ENCODE measurements at places on chromosomes 6 and 20.

DNA sequence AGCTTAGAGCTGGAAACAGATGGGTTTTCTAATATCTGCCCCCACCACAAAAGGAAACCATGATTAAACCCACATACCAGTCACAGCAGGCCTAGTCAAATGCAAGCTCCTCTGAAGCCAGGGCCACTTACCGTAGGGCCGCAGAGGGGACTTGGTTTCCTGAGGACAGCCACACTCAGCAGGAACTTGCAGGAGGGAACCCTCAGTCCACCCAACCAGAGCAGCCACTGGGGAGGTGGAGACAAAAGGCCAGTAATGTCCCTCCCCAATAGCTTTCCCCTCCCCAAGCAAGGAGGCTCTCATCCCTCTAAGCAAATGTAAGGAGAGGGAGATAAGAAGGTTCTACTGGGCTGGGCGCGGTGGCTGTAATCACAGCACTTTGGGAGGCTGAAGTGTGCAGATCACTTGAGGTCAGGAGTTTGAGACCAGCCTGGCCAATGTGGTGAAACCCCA is 384.4 kb upstream of the JARID2 start:
- H3K36me3 ChIP-seq, result no peaks in the 10 kb centered on the region
- H3K4me3 ChIP-seq, result no peak overlapping the region
- peaks cover 19% of the 10 kb centered on the region for H3K4me1 ChIP-seq
- DNase-seq, result no peak

DNA sequence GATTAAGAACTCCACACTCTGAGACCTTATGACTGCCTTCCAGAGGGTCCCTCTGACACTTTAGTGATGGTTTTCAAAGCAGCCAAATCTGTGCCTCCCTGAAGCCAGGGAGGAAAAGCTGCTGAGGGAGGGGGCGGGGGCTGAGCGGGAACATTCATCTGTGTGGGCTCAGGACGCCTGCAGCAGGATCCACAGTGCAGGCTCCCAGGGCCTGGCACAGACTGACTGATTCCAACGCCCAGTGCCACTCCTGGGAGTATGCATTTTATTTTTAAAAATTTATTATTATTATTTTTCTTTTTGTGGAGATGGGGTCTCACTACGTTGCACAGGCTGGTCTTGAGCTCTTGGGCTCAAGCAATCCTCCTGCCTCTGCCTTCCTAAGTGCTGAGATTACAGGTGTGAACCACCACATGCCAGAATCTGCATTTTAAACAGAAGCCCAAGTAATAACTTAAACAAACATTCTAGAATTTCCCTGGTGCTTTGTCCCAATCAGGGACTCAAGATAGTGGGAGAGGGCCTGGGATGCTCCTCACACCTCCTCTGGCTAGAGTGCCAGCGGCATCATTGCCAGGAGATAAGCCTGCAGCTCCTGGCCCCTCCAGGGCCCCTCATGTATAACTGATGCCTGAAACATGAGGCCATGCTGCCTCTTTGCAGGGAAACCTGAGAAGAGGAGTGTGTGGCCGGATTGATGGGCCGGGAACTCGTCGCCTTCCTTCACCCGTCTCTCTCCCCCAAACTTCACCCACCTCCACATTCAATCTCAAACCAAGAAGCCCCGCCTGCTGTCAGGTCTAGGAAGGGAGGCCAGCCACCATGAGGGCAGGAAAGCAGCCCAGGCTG is 438 bp upstream of the TMC2 start:
- DNase-seq, result no peak
- H3K27me3 ChIP-seq, result peaks cover 89% of the 10 kb centered on the region
- H3K4me1 ChIP-seq, result peaks cover 19% of the 10 kb centered on the region
- no peak overlapping the region for H3K27ac ChIP-seq
- H3K36me3 ChIP-seq, result no peaks in the 10 kb centered on the region
- no peak overlapping the region for H3K4me3 ChIP-seq

DNA sequence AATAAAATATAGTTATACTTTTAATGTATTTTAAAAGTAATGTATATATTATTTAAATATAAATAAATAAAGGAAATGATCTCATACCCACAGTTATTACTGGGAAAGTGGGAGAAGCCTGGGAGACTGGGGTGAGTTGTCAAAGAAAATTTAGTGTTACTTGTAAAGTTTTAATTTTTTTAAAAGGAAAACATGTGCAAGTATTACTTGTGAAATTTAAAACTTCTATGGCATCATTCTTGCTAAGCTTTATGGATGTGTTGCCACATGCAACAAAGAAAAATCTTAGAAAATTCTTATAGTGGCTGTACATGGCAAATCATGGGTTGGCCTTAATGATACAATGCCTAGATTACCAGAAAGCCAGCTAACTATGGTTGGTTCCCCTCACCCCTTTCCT is 194.0 kb upstream of the KCNK16 start:
- H3K4me1 ChIP-seq, result no peaks in the 10 kb centered on the region
- H3K27ac ChIP-seq, result no peak overlapping the region
- no peaks in the 10 kb centered on the region for H3K27me3 ChIP-seq
- H3K36me3 ChIP-seq, result peaks cover 2% of the 10 kb centered on the region
- H3K4me3 ChIP-seq, result no peak overlapping the region

DNA sequence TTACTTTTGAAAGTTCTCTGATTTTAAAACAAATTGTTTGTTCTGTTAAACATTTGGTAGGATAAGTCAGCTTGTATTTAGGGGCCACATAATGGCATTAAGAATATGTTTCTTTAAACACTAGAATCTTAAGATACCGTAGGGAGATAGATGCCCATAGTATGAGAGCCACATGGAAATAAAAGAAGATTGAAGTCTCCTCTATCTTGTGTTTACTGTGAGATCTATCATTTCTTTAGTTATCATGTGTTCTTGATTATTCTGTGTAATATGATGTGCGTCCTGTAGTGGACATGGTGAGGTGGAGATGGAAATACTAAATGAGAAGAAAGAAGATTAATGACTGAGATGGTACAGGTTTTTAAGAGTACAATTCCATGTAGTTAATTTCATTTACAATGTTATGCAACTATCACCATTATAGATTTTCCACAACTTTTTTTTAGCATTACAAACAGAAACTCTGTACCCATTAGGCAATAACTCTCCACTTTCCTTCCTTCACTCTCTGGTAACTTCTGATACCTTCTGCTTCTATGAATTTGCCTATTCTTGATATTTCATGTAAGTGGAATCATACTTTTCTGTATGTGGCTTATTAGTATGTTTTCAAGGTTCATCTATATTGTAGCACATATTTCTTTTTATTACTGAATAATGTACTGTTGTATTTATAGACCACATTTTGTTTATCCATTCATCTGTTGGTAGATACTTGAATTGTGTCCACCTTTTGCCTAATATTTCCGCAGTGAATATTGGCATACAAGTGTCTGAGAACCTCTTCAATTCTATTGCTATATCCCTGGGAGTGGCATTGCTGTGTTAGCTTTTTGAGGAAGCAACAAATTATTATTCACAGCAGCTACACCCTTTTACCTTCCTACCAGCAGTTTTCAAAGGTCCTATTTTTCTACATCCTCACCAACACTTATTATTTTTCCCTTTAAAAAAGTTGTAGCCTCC is 11.5 kb downstream of the RNF146 start:
- peaks cover 13% of the 10 kb centered on the region for H3K4me1 ChIP-seq
- H3K36me3 ChIP-seq, result peaks cover 9% of the 10 kb centered on the region
- no peaks in the 10 kb centered on the region for H3K27me3 ChIP-seq
- H3K4me3 ChIP-seq, result no peak overlapping the region
- DNase-seq, result no peak

- no peak for DNase-seq
- no peaks in the 10 kb centered on the region for H3K4me1 ChIP-seq
- H3K4me3 ChIP-seq, result no peak overlapping the region
- no peaks in the 10 kb centered on the region for H3K27me3 ChIP-seq
Measured at GRCh38 chr6:124055963-124056362, 252.3 kb downstream of the NKAIN2 start.

DNA sequence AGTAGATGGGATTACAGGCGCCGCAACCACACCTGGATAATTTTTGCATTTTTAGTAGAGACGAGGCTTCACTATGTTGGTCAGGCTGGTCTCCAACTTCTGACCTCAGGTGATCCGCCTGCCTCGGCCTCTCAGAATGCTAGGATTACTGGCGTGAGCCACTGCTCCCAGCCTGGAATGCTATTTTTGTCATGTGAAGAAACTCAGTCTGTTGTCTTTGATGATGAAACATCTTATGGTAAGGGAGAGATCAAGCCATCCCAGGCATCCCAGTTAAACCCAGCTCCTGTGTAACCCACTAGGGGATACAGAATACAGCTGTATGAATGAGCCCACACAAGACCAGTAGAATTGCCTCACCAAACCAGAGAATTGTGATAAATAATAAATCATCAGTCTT is 83.6 kb upstream of the RBM24 start:
- no peak overlapping the region for H3K4me3 ChIP-seq
- no peak for DNase-seq
- H3K4me1 ChIP-seq, result peaks cover 5% of the 10 kb centered on the region
- no peaks in the 10 kb centered on the region for H3K36me3 ChIP-seq
- H3K27me3 ChIP-seq, result no peaks in the 10 kb centered on the region
- no peak overlapping the region for H3K27ac ChIP-seq

DNA sequence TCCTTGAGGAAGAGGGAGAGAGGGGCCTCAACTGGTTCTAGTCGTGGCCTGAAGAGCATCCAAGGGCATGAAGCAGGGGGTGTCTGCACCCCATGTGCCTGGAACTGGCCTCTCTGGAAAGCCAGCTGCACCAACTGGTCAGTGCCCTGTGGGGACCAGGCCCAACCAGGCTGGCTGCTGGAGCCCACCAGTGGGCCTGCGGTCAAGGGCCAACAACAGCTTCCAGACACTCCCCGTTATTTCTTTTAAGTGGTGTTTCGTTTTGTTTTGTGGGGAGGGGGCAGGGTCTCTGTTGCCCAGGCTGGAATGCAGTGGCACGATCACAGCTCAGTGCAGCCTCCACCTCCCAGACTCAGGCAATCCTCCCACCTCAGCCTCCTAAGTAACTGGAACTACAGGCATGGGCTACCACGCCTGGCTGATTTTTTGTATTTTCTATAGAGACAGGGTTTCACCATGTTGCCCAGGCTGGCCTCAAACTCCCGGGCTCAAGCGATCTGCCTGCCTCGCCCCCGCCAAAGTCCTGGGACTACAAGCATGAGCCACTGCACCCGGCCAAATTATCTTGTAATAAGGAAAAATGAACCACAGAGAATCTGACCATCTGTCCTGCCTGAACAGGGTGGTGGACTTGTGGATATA is 11.9 kb upstream of the C20orf144 start:
- H3K27me3 ChIP-seq, result peaks cover 3% of the 10 kb centered on the region
- H3K27ac ChIP-seq, result no peak overlapping the region
- peak overlapping the region; percentile 27 for H3K4me3 ChIP-seq
- H3K36me3 ChIP-seq, result peaks cover 10% of the 10 kb centered on the region
- DNase-seq, result no peak

DNA sequence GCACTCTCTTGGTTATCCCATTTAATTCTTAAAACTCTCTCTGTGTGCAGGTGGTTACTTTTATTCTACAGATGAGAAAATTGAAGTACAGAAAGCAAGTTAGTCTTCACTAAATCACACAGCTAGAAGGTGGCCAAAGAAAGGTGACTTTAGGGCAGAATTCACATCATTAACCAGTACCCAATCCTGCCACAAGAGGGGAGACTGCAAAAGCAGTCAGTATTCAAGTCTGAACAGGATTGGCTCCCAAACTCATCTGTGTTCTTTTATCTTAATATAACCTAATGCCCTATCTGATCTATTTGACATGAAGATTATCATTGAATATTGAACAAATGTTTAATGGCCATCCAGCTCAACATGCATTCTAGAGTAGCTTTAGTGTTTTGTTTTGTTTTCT is 225.3 kb upstream of the FAM83B start:
- no peaks in the 10 kb centered on the region for H3K27me3 ChIP-seq
- no peak overlapping the region for H3K27ac ChIP-seq
- no peak overlapping the region for H3K4me3 ChIP-seq

- H3K27me3 ChIP-seq, result no peaks in the 10 kb centered on the region
- H3K4me1 ChIP-seq, result no peaks in the 10 kb centered on the region
- H3K4me3 ChIP-seq, result no peak overlapping the region
- no peaks in the 10 kb centered on the region for H3K36me3 ChIP-seq
- DNase-seq, result no peak
- H3K27ac ChIP-seq, result no peak overlapping the region
Measured at GRCh38 chr6:145485288-145485687, 250.0 kb downstream of the EPM2A start.

GRCh38 chr6:127737768-127738167 is 160.8 kb downstream of the C6orf58 start:
- H3K27ac ChIP-seq, result no peak overlapping the region
- no peak for DNase-seq
- H3K4me3 ChIP-seq, result no peak overlapping the region
- no peaks in the 10 kb centered on the region for H3K4me1 ChIP-seq
- H3K36me3 ChIP-seq, result no peaks in the 10 kb centered on the region

DNA sequence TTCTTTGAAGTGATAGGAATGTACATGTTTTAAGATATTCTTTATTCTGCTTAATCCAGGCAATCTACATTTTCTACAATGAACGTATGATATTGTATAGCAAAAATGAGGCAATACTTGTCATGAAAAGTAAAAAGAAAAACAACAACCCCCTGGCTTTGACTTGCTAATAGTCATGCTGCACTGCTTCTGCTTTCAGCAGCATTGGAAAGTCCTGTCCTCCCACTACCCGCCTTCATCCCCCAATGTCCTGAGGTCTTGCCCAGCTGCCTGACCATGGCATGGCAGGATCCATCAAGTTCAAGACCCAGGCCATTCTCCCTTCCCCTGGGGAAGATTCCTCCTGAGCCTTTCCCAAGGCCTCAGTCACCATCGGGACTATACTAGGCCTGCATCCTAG is 156.5 kb downstream of the SH3BGRL2 start:
- DNase-seq, result no peak
- peaks cover 8% of the 10 kb centered on the region for H3K4me1 ChIP-seq
- H3K27me3 ChIP-seq, result no peaks in the 10 kb centered on the region
- H3K27ac ChIP-seq, result peak overlapping the region; percentile 59
- no peak overlapping the region for H3K4me3 ChIP-seq

DNA sequence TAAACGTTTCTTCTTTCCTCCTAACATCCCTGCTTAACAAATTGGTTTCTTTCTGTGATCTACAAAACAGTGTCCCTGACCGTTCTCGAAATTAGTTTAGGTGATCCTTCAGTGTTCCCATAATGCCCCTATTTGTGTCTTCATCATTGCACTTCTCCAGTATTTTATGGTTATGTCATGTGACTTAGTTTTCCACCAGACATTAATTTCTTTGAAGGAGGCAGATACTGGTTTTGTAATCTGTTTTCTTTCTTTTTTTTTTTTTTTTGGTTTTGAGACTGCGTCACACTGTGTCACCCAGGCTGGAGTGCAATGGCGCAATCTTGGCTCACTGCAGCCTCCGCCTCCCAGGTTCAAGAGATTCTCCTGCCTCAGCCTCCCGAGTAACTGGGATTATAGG is 49.2 kb downstream of the FAM217A start:
- H3K27ac ChIP-seq, result peak overlapping the region; percentile 9
- no peak for DNase-seq
- no peak overlapping the region for H3K4me3 ChIP-seq
- peaks cover 34% of the 10 kb centered on the region for H3K4me1 ChIP-seq
- peaks cover 24% of the 10 kb centered on the region for H3K36me3 ChIP-seq
- no peaks in the 10 kb centered on the region for H3K27me3 ChIP-seq
